ENCODE measurements at places on chromosomes 16 and 17.

DNA sequence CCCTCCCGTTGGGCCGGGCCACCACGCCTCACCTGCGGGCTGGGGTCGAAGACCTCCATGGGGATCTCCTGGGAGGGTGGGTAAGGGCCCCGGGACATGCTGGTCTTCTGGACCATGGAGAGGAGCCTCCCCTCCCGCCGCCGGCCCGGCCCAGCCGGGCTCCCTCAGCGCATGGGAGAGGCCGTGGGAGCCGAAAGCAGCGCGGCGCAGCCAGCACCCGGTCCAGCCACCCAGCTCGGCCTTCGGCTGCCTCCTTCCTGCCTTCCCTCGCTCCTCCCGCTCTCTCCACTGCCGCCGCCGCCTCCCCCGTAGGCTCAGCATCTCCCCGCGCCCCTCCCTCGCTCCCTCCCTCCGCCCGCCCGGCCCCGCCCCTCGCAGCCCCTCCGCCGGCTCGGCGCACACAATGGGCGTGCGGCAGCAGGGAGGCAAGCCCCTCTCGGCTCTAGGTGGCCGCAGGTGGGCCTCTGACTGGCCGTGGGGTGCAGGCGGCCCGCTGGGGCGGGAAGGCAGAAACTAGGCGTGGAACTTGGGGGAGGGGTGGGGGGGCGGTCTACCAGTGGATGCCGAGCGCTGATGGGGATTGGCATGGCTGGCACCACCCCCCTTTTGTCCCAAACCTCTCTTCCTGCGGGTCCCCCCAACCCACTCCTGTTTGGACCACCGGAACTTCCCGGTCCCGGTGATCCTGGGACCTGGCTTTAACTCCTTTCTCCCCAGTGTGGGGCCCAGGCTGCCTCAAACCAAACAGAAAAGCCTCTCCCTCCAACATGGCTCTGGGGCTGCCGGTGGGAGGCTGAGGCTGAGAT lies at the start of gene CACNB1:
Gene CACNB1, minus strand, starts transcription at position 290 of the 806 bp plus-strand sequence. Its CDS starts 174 bp downstream, at position 116.
- H3K27ac ChIP-seq: peak within 1 kb of the TSS; percentile 74
- no peaks in the 10 kb centered on the region for H3K27me3 ChIP-seq
- peaks cover 37% of the 10 kb centered on the region for H3K36me3 ChIP-seq

GRCh38 chr17:7133916-7134315 lies 19.3 kb upstream of the ASGR2 start:
- peaks cover 69% of the 10 kb centered on the region for H3K27me3 ChIP-seq
- H3K4me1 ChIP-seq: peaks cover 62% of the 10 kb centered on the region
- peak overlapping the region; percentile 60 for H3K4me3 ChIP-seq
- no peak for DNase-seq

DNA sequence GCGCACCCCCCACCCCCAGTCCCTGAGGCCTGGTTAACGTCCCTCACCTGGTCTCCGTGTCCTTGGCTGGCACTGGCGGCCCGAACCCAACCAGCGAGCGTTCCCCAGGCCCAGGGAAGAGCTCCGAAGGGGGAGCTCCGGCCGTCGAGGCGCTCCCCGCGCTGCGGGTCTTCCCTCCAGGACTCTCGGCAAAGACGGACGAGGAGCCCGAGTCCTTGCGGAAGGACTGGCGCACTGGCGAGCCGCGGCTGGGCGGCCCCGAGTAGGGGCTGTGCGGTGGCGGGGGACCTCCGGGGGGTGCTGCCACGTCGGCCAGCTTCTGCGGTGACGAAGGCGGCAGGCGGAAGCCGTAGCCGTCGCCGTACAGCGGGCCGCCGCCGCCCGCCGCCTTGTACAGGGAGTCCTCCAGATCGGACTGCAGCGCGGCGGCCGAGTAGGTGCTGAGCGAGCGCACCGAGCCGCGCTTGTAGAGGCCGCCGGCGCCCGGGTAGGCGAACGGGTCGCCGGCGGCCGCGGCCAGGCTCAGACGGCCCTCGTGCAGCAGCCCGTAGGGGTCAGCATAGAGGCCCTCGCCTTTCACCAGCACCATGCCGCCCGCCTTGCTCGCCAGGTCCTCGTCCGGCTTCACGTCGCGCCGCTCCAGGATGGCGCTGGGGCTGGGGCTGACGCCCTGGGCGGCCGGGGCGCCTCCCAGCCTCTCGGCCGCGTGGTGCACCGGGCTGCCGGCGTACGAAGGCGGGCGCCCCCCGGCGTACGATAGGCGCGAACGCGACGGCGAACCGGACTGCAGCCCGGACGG lies 44.1 kb downstream of the SRCIN1 start:
- H3K27me3 ChIP-seq: peaks cover 86% of the 10 kb centered on the region
- no peak overlapping the region for H3K27ac ChIP-seq
- peak; percentile 62 for DNase-seq
- H3K4me3 ChIP-seq: peak overlapping the region; percentile 56
- no peaks in the 10 kb centered on the region for H3K36me3 ChIP-seq

DNA sequence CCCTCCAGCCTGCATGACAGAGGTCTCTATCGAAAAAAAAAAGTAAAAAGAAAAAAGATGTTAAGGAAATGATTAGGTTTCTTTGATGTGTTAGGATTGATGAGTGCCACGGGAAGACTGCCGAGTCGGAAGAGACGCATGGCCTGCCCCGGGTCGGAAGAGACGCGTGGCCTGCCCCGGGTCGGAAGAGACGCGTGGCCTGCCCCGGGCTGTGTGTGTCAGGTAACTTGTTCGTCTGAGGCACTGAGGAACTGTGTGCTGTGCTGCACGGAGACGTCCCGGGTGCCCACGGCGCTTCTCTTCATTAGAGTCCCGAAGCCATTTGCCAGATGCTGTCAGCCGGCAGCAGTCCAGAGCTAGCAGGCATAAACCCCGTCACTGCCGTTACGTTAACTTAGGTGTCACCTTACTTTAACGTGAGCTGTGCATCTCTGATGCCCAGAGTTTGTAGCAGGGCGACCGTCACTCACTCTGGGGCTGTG lies 40.5 kb upstream of the FASN start:
- H3K4me1 ChIP-seq: no peaks in the 10 kb centered on the region
- H3K27me3 ChIP-seq: peaks cover 4% of the 10 kb centered on the region
- H3K36me3 ChIP-seq: no peaks in the 10 kb centered on the region
- H3K4me3 ChIP-seq: no peak overlapping the region
- 0 out of 2 replicates have a peak overlapping the region, but pooled peaks have one; percentile 19 for H3K27ac ChIP-seq
- no peak for DNase-seq

DNA sequence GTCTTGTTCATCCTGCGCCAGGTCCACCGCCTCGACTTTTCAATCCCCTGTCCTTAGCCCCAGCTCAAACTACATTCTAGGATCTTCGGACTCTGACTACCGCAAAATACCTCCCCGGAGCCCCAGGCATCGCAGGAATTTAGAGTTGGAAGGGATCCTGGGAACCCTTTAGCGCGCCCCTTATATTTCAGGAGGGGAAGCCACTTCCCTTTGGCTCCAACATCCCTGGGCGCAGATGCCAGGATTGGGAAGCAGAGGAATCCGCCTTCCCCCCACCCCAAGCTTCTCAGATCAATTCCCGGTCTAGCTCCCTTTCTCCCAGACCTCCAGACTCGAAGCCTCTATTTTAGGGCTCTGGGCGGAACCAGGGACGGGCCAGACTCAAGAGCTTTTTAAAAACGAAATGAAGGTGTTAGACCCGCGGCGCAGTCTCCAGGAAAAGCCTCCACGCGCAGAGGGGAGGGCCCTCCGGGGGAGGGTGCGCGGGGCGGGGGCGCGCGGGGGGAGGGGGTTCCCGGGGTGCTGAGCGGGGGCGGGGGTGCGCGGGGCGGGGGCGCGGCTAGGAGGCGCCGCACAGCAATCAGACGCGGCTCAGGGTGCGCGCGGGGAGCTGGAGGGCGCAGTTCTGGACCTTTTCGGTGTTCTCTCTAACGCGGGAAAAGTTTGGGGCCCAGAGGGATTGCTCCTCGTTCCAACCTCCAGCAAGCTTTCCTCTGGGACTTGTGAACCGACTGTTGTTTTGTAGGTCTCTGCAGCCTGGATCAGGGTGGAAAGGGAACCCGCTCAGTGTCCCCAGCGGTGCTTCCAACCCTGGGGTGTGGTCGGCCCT lies 1.6 kb downstream of the AHSP start:
- H3K4me1 ChIP-seq: peaks cover 29% of the 10 kb centered on the region
- peaks cover 12% of the 10 kb centered on the region for H3K27me3 ChIP-seq
- DNase-seq: peak; percentile 34
- peak overlapping the region; percentile 81 for H3K4me3 ChIP-seq
- H3K36me3 ChIP-seq: no peaks in the 10 kb centered on the region

DNA sequence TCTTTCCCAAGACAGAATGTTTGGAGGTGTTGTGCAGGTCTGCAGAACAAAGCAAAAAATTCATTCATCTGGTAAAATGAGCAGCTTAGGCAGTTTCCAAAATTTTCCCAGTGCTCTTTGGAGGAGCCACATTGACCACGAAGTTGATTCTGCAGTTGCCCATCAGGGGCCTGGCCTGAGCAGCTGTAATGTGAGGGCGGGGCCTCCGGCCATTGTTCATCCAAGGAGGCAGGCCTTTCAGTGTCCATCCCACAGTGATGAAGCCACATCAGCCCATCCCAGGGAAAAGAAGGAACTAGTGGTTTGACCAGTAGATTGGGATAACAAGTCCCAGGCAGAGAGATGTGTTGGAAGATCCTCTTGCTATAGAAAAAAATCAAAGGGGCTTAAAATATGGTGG lies 10.1 kb downstream of the UBFD1 start:
- no peak overlapping the region for H3K4me3 ChIP-seq
- no peak for DNase-seq
- peaks cover 78% of the 10 kb centered on the region for H3K36me3 ChIP-seq
- H3K27ac ChIP-seq: no peak overlapping the region
- H3K27me3 ChIP-seq: no peaks in the 10 kb centered on the region

DNA sequence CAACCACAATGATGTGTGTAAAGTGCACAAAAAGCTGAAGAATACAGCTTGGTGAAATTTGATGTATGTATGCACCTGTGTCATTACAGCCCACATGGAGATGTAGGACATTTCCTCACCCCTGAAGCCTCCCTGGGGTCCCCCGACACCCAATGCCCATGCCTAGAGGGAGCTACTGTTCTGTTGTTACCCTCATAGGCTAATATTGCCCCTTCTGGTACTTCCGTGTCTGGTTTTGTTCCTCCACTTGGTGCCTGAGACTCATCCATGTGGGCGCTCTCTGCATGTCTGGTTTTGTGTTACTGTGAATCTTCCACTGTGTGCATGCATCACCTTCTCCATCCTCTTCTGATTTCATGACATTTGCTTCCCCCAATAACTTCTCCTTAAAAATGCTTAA lies 18.6 kb downstream of the TNFRSF13B start:
- H3K27ac ChIP-seq: no peak overlapping the region
- no peak for DNase-seq
- H3K36me3 ChIP-seq: peaks cover 7% of the 10 kb centered on the region
- no peaks in the 10 kb centered on the region for H3K4me1 ChIP-seq

DNA sequence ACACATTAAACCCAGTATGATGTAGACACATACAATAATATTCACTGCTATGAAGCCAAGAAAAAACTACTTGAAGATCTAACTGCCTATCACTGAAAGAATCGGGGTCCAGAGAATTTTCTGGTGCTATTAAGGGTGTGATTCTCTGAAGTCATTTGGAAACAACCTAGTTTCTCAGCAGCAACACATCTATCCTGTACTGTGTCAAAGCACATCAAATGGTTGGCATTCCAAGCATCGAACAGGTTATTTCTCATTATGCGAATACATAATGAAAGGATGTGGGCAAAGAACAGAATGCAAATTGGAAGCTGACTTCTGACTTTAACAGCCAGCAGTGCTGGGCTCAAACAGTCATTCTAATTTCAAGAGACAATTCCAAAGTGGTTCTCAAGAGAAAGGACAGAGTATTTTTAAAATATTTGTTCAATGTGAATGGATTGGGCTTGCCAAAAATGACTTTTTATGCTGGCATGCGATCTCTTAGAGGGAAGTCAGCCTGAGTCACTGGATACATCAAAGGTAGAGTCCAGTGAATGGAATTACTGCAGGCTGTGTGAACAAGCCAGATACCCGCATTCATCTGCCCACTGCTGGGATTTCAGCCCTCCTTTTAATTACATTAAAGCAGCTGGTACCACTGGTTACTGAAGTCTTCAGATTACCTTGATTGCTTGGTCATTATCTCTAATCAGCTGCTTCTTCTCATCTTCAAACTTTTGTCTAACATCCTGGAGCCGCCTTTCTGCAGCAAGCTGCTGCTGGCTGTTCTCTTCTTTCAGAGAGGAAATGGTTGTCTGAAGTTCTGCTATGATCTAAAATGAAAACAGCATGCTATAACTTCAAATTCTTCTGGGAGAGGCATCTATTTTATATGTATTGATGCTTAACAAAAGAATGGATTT lies 181.2 kb upstream of the AXIN2 start:
- H3K27ac ChIP-seq: peak overlapping the region; percentile 49
- H3K27me3 ChIP-seq: no peaks in the 10 kb centered on the region
- H3K4me1 ChIP-seq: peaks cover 22% of the 10 kb centered on the region
- H3K36me3 ChIP-seq: peaks cover 10% of the 10 kb centered on the region

DNA sequence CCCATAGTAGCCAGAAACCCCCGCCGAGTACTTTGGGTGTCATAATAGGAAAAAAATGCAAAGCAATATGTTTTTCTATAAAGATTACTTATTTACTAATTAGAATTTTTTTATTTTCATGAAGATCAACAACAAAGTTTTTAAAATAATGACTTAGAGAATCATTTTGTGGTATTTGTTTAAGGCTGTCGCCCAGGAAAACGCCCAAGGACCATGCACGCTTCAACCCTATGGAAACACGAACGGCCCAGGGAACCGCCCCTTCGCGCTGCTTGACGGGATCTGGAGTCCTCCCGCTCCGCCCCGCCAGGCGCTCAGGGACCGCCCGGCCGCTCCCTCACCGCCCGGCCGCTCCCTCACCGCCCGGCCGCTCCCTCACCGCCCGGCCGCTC lies 408 bp upstream of the KPNA2 start:
- no peaks in the 10 kb centered on the region for H3K27me3 ChIP-seq
- peaks cover 41% of the 10 kb centered on the region for H3K4me1 ChIP-seq
- H3K36me3 ChIP-seq: peaks cover 39% of the 10 kb centered on the region
- peak overlapping the region; percentile 97 for H3K4me3 ChIP-seq
- H3K27ac ChIP-seq: no peak overlapping the region

GRCh38 chr16:4830408-4830807 lies 16.7 kb downstream of the GLYR1 start:
- peaks cover 53% of the 10 kb centered on the region for H3K36me3 ChIP-seq
- DNase-seq: no peak
- no peaks in the 10 kb centered on the region for H3K27me3 ChIP-seq
- no peak overlapping the region for H3K27ac ChIP-seq
- H3K4me1 ChIP-seq: no peaks in the 10 kb centered on the region

DNA sequence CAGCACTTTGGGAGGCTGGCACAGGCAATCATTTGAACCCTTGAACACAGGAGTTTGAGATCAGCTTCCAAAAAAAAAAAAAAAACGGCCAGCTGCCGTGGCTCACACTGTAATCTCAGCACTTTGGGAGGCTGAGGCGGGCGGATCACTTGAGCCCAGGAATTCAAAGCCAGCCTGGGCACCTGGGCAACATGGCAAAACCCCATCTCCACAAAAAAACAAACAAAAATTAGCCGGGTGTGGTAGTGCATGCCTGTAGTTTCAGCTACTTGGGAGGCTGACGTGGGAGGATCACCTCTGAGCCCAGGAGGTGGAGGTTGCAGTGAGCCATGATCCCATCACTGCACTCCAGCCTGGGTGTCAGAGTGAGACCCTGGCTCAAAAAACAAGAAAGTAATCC lies 39.0 kb downstream of the GRB2 start:
- H3K4me3 ChIP-seq: no peak overlapping the region
- H3K27me3 ChIP-seq: no peaks in the 10 kb centered on the region
- peaks cover 70% of the 10 kb centered on the region for H3K4me1 ChIP-seq
- H3K27ac ChIP-seq: 0 out of 2 replicates have a peak overlapping the region, but pooled peaks have one; percentile 36

GRCh38 chr16:89764711-89765201 lies 43.4 kb downstream of the ZNF276 start:
- no peak overlapping the region for H3K27ac ChIP-seq
- no peaks in the 10 kb centered on the region for H3K27me3 ChIP-seq
- no peak overlapping the region for H3K4me3 ChIP-seq
- DNase-seq: no peak
- H3K4me1 ChIP-seq: no peaks in the 10 kb centered on the region
